ENCODE measurements at places on chromosomes 4 and X.

GRCh38 chrX:15983034-15983433, 128.4 kb upstream of the AP1S2 start:
- no peak for DNase-seq

DNA sequence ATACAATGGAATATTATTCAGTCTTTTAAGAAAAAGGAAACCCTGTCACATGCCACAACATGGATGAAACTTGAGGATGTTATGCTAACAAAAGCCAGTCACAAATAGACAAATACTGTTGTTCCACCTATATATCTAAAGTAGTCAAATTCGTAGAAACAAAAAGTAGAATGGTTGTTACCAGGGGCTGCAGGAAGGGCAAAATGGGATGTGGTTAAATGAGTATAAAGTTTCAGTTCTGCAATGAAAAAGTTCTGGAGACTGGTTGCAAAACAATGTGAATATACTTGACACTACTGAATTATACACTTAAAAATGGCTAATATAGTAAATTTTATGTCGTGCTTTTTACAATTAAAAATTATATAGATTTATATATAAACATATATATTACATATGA, 12.2 kb downstream of the SPOCK3 start:
- DNase-seq = no peak

DNA sequence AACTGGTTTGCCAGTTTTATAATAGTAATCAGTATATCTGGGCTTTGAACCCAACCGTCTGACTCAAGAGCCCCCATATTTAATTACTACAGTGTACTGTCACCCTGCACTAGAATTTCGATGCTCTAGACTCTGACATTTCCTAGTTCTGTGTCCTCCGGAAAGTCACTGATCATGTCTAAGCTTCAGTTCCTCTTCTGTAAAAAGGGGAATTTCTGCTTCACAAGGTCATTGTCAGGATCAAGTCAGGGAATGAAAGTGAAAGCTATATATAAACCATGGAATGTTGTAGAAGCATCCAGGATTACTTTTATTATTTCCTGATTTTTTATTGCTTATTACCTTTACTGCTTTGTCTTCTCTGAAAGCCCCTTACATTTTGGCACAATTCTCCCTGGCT, 4.0 kb upstream of the KCNIP4 start:
- no peak for DNase-seq

DNA sequence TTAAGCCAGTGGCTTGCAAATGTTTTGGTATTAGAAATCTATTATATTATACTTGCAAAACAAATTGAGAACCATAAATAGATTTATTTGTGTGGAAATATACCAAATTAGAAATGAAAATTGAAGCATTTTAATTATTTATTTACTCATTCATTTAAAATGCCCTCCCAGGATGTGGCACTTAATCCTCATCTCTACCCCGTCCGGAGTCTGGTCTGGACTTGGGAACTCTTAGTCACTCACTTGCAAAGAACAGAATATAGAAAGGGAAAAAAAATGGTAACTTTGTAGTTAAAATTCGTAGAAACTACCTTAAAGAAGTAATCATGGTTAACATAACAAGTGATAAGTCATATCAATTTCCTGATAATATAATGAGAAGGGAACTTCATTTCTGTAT, 775.9 kb upstream of the INTU start:
- no peak for DNase-seq

DNA sequence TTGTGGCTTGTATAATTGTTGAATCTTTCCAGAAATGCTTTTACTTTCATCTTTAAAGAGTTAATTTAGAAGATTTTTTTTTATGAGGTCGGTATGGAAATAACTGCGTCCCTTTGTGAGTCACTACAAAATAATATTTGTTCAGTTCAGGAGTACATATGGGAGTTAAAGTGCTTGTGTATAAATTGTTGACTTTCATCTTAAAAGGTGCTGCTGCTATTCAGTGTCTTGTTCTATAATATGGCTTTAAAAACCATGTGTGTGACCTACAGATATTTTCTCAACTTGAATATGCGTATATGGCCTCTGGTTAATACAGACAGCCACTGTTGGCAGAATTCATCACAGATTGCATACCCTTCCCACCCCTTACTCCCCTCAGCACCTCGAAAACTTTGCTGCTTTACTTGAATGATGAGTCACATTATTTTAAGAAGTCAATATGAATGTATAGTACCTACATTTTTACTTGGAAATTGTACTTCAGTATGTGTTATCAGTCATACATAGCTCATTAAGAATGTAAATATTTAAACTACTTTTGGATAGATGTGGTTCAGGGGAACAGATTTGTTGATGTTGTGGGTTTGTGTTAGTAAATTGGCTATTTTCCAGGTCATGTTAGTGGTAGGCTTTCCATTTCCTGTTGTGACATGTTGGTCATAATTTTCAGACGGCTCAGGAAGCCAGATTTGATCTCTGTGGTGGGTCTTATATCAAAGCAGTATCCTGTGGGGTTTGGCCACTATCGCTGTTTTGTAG, 1.5 kb downstream of the CLCN3 start:
- DNase-seq = peak; percentile 61

GRCh38 chr4:132982151-132982550, 166.9 kb upstream of the PCDH10 start:
- peak; percentile 3 for DNase-seq

GRCh38 chrX:12245650-12246645, 107.7 kb downstream of the FRMPD4 start:
- peak; percentile 91 for DNase-seq

- DNase-seq = no peak
Observed at GRCh38 chrX:145821291-145821897, 3.8 kb downstream of the SLITRK2 start.

- no peak for DNase-seq
Observed at GRCh38 chrX:71870208-71871098, 40.2 kb upstream of the NHSL2 start.

DNA sequence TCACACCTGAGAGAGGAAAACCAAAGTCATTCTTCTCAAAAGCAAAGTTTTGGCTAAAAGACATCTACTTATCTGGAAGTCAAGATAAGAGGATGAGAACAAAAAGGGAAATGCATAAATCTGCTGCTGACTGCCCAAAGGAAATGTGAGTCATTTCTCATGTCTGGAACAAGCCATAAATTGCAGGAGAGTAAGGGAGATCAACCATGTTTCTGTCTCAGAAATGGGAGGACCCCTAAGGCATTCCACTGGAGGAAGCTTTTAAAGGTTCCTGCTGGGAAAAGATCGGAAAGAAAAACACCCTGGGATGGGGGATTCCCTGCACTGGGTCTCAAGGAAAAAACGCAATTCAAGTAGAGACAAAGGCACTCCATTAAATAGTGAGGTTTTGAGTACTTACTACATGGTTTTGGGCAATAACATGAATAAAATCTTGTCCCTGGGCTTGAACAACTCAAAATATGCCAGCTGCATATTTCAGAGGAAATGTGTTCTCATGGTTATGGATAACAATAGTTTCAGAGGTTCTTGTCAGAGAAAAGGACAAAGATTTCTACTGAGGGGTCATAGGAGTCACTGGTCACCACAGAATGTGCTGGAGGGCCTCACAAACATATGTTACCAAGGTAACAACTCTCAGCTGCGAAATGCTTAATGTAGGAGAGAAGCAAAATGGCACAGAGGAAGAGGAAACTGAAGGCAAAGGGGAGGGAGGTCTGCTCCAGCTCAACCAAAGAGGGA, 19.3 kb downstream of the GPR143 start:
- DNase-seq = peak; percentile 78

All from cardiac fibroblast (primary cell).